Epithelial cell of proximal tubule (primary cell): ENCODE measurements at places on chromosomes 13 and 19. TPM values are rescaled to one million over a fixed set of nuclear protein-coding genes. Genes with fewer than 3 reads are reported as not detected.

Gene SHISA7
- 0.17 TPM in 1 of 2 replicates, not detected in the other for total RNA-seq

Gene MISP3
- total RNA-seq, result 0.80 and 6.0 TPM in 2 replicates

Gene ICAM5
- total RNA-seq, result 0.14 TPM in 1 of 2 replicates, not detected in the other

Gene OR10H1
- total RNA-seq, result not detected in 2 replicates

Gene MEGF8
- total RNA-seq, result 16.5 and 30.2 TPM in 2 replicates

Gene ZNF540
- 0.22 TPM in 1 of 2 replicates, not detected in the other for total RNA-seq

Gene ZNF780B
- total RNA-seq, result 5.6 and 21.4 TPM in 2 replicates

Gene WDR88
- not detected in 2 replicates for total RNA-seq

Gene TMEM238
- total RNA-seq, result 16.3 and 21.4 TPM in 2 replicates

Gene CBLC
- total RNA-seq, result 16.1 and 27.2 TPM in 2 replicates

Gene KCNK6
- total RNA-seq, result 3.8 and 3.9 TPM in 2 replicates

Gene RNF6
- total RNA-seq, result 19.7 and 24.1 TPM in 2 replicates

Gene TMEM259
- total RNA-seq, result 155 and 193 TPM in 2 replicates

Gene GDF15
- total RNA-seq, result 76.3 and 262 TPM in 2 replicates

Gene ZNF525
- total RNA-seq, result 5.6 and 16.3 TPM in 2 replicates

Gene ZNF223
- total RNA-seq, result 3.3 TPM in 2 replicates

Gene CLIP3
- 0.51 and 4.3 TPM in 2 replicates for total RNA-seq

Gene NXNL1
- total RNA-seq, result not detected in 2 replicates

Gene PRODH2
- not detected in 2 replicates for total RNA-seq

Gene ZNF709
- total RNA-seq, result 1.2 and 1.9 TPM in 2 replicates

Gene RDH8
- not detected in 2 replicates for total RNA-seq

Gene LIM2
- total RNA-seq, result not detected in 2 replicates

Gene RASAL3
- total RNA-seq, result not detected in 2 replicates

Gene ELSPBP1
- not detected in 2 replicates for total RNA-seq

Gene KCTD4
- 0.22 and 0.63 TPM in 2 replicates for total RNA-seq

Gene IGFL3
- not detected in 2 replicates for total RNA-seq

Gene SRRM5
- total RNA-seq, result 0.12 TPM in 1 of 2 replicates, not detected in the other

Gene PSG2
- total RNA-seq, result not detected in 2 replicates

Gene TUBA3C
- total RNA-seq, result not detected in 2 replicates

Gene MADCAM1
- 0.17 TPM in 1 of 2 replicates, not detected in the other for total RNA-seq

Gene ZNF625
- 3.1 and 4.6 TPM in 2 replicates for total RNA-seq

Gene PLVAP
- 0.58 and 1.2 TPM in 2 replicates for total RNA-seq

Gene ZNF723
- total RNA-seq, result not detected in 2 replicates

Gene ANGPTL8
- not detected in 2 replicates for total RNA-seq

Gene LATS2
- 17.1 and 22.1 TPM in 2 replicates for total RNA-seq

Gene LHFPL6
- 3.8 and 5.2 TPM in 2 replicates for total RNA-seq

Gene SIGLEC10
- total RNA-seq, result not detected in 2 replicates

Gene DCT
- not detected in 2 replicates for total RNA-seq

Gene PLIN5
- 0.06 TPM in 1 of 2 replicates, not detected in the other for total RNA-seq

Gene CFAP97D2
- total RNA-seq, result not detected in 2 replicates

Gene MTIF3
- total RNA-seq, result 50.0 and 59.0 TPM in 2 replicates

Gene CRX
- total RNA-seq, result not detected in 2 replicates

Gene GAS6
- 127 and 142 TPM in 2 replicates for total RNA-seq

Gene SUCLA2
- total RNA-seq, result 24.3 and 40.2 TPM in 2 replicates

Gene GRAMD1A
- 55.0 and 67.7 TPM in 2 replicates for total RNA-seq

Gene CRLF1
- 0.58 TPM in 1 of 2 replicates, not detected in the other for total RNA-seq

Gene RNF17
- 0.65 and 1.8 TPM in 2 replicates for total RNA-seq

Gene ZNF541
- total RNA-seq, result not detected in 2 replicates

Gene PRRG2
- 0.87 and 1.0 TPM in 2 replicates for total RNA-seq

Gene KLHL1
- total RNA-seq, result not detected in 2 replicates

Gene ATP4B
- total RNA-seq, result not detected in 2 replicates

Gene TRPC4
- 2.4 and 7.0 TPM in 2 replicates for total RNA-seq

Gene PABPC3
- total RNA-seq, result 0.14 and 0.23 TPM in 2 replicates

Gene MEDAG
- total RNA-seq, result 0.07 and 0.17 TPM in 2 replicates

Gene APOC4
- total RNA-seq, result not detected in 2 replicates

Gene EVI5L
- 6.1 and 9.3 TPM in 2 replicates for total RNA-seq

Gene ZSCAN4
- not detected in 2 replicates for total RNA-seq

Gene PCDH17
- 0.12 and 0.65 TPM in 2 replicates for total RNA-seq
